Subcutaneous preadipocyte (primary cell): ENCODE measurements at places on chromosomes 3 and 15. TPM values are rescaled to one million over a fixed set of nuclear protein-coding genes. Genes with fewer than 3 reads are reported as not detected.

Gene USP50
- total RNA-seq = 0.39 TPM in 1 of 2 replicates, not detected in the other

Gene IDH3A
- total RNA-seq = 23.9 and 38.5 TPM in 2 replicates

Gene ERICH6
- under 0.01 TPM in 1 of 2 replicates, not detected in the other for total RNA-seq

Gene ADAMTSL3
- 0.20 and 0.37 TPM in 2 replicates for total RNA-seq

Gene IMPDH2
- 479 and 516 TPM in 2 replicates for total RNA-seq

Gene THRB
- 5.9 and 6.8 TPM in 2 replicates for total RNA-seq

Gene TRPM1
- total RNA-seq = under 0.01 TPM in 1 of 2 replicates, not detected in the other

Gene LDHAL6B
- total RNA-seq = not detected in 2 replicates

Gene ARID3B
- total RNA-seq = 1.1 and 2.9 TPM in 2 replicates

Gene LARP6
- 28.3 and 30.9 TPM in 2 replicates for total RNA-seq

Gene EPHB1
- total RNA-seq = 0.20 and 0.73 TPM in 2 replicates

Gene A4GNT
- not detected in 2 replicates for total RNA-seq

Gene TM6SF1
- total RNA-seq = 0.20 TPM in 1 of 2 replicates, not detected in the other

Gene SCG3
- total RNA-seq = not detected in 2 replicates

Gene CD200R1
- not detected in 2 replicates for total RNA-seq

Gene TATDN2
- 14.3 and 22.9 TPM in 2 replicates for total RNA-seq

Gene ZIC1
- 21.7 TPM in 1 of 2 replicates, not detected in the other for total RNA-seq

Gene RBPMS2
- total RNA-seq = under 0.01 TPM in 1 of 2 replicates, not detected in the other

Gene RBP2
- not detected in 2 replicates for total RNA-seq

Gene KIF7
- total RNA-seq = 8.8 and 10.0 TPM in 2 replicates

Gene GABPB1
- total RNA-seq = 26.5 and 35.2 TPM in 2 replicates

Gene ZDHHC23
- under 0.01 and 0.39 TPM in 2 replicates for total RNA-seq

Gene GRK7
- not detected in 2 replicates for total RNA-seq

Gene DNAH1
- total RNA-seq = 2.5 and 6.6 TPM in 2 replicates

Gene EIF4E3
- 0.98 and 2.9 TPM in 2 replicates for total RNA-seq

Gene SSR3
- total RNA-seq = 255 and 326 TPM in 2 replicates

Gene HEG1
- total RNA-seq = 21.3 and 23.3 TPM in 2 replicates
